IMR-90 (cell line): ENCODE measurements at places on chromosomes 12 and 14. TPM values are rescaled to one million over a fixed set of nuclear protein-coding genes. Genes with fewer than 3 reads are reported as not detected.
A peak's percentile ranks its signal among the peaks of the same experiment; 100 is the strongest.

LTBP2 gene
- 23.8 and 26.7 TPM in 2 replicates for total RNA-seq

OR6C2 gene
- total RNA-seq, result not detected in 2 replicates

DNA sequence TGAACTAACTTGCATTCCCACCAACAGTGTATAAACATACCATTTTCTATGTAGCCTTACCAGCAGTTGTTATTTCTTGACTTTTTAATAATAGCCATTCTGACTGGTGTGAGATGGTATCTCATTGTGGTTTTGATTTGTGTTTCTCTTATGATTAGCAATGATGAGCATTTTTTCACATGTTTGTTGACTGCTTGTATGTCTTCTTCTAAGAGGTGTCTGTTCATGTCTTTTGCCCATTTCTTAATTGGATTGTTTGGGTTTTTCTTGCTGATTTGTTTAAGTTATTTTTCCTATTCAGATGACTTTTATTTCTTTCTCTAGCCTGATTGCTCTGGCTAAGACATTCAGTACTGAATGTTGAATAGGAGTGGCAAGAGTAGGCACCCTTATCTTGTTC lies 230.3 kb downstream of the DAD1 start:
- no peak for DNase-seq

- peak; percentile 54 for DNase-seq
Observed at GRCh38 chr12:104339663-104340062, 36.1 kb downstream of the EID3 start.

SLCO1B3 gene
- total RNA-seq, result not detected in 2 replicates

RNASE3 gene
- total RNA-seq, result not detected in 2 replicates

GRCh38 chr12:116125956-116126566 lies 151.4 kb downstream of the MED13L start:
- DNase-seq, result no peak

DNA sequence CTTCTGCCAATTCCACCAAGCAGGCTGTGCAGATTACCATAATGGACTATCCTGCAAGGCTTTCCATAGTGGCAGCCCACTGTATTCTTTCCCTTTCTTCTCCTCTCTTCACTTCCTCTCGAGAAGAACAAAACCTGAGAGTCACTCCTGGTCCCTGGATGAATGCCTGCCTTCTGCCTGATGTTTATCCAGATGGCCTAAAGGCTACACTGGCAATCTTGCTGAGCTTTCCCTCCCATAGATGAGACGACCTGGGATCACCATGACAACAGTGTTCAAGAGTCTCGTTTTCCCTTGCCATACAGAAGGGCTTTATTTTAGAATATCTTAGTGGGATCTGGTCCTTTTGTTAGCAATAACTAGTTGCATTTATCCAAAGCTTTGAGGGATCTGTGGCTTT lies 142.3 kb downstream of the RTN1 start:
- DNase-seq, result no peak

- DNase-seq, result peak; percentile 34
Observed at GRCh38 chr12:130335517-130336392, 1.9 kb upstream of the PIWIL1 start.

HEATR5A gene
- 46.4 and 48.9 TPM in 2 replicates for total RNA-seq

PLEKHG7 gene
- under 0.01 TPM in 1 of 2 replicates, not detected in the other for total RNA-seq

DNA sequence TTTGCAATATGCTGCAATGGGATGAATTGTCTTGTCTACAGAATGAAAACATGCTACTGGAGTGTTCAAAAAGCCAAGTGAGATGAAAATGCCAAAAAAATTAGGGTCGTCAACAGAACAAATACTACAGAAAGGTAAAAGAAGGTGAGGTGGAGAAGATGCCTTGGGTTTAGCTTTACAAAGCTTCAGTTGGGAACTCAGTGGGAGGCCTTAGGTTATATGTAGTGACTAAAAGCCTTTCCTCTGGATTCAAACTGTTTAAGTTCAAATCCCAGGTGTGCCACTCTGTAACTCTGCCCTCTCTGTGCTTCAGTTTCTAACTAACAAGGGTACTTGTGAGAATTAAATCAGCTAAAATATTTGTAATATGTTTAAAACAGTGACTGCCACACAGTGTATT lies 84.9 kb upstream of the PDE3A start:
- no peak for DNase-seq

CAPS2 gene
- total RNA-seq, result 2.7 and 2.8 TPM in 2 replicates

HCAR3 gene
- not detected in 2 replicates for total RNA-seq

DNA sequence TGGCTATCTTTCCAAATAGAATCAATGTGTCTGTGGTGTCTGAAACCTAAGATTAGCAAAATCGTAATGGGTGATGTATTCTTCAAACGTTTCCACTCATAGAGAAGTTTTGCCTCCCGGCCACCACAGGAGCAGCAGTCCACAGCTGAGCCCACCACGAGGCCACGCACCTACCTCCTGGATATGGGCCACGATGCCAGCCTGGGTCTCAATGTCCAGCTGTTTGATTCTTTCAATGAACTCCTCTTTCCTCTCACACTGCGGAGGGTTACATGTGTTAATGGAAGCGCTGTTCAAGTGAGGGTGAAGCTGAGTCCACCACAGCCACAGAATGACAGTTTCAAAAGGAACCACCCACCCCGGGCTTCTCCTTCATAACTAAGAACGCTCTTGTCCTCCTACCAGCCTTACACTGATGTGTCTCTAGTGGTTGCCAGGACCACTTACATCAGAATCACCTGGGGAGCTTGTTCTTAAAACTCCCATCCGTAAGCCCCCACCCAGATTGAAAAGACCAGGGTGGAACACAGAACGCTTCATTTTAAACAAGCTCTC lies 75.3 kb downstream of the CCDC88C start:
- DNase-seq, result no peak

DNA sequence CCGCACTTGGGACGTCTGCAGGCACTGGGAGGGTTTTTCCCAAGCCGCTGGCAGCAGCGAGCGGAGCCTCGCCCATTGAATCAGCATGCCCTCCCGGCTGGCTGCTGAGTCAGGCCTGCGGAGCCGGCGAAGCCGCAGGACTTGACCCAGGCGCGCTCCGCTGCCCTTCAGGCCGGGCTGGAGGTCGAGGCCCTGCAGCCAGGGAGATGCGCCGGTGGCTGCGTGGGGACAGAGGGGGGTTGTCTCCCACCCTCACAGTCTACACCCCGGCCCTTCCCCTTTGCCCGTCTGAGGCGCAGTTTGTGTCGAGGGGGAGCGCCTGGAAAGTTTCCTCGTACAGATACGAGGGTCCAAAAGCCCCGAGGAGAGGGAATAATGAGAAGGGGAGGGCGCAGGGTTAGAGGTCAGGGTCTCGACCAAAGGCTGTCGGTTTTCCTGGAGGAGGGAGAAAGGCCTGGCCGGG lies 759 bp upstream of the KLC1 start:
- peak; percentile 79 for DNase-seq

DNA sequence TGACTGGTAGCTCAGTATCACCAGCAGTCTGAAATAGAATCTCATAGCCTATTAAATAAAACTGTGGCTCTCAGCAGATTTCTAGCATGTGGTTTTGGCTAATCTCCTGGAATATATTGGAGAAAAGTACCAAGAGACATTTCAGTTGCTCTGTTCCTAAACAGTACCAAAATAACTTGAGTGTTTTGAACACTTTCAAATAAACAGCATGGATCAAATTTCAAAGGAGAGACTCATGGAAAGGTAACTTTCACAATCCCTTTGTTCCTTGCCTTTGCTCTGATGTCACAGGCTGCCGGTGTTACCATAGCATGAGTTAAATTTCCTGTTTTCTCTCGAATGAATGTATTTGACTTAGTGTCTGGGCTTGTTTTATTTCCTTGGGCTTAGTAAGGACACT lies 3.4 kb downstream of the ARG2 start:
- DNase-seq, result no peak

CCDC184 gene
- under 0.01 and 0.18 TPM in 2 replicates for total RNA-seq

GRCh38 chr14:70665448-70666360 lies 24.0 kb downstream of the TTC9 start:
- DNase-seq, result no peak

TMEM233 gene
- total RNA-seq, result not detected in 2 replicates

COQ10A gene
- 4.7 TPM in 2 replicates for total RNA-seq

- no peak for DNase-seq
Observed at GRCh38 chr14:50736932-50737419, 68.9 kb upstream of the SAV1 start.

JAG2 gene
- total RNA-seq, result 0.18 and 0.28 TPM in 2 replicates

RBMS2 gene
- 28.3 and 38.0 TPM in 2 replicates for total RNA-seq

PMCH gene
- not detected in 2 replicates for total RNA-seq

CRIP1 gene
- total RNA-seq, result not detected in 2 replicates

RD3L gene
- total RNA-seq, result not detected in 2 replicates
